ENCODE measurements at places on chromosomes 4 and X.

DNA sequence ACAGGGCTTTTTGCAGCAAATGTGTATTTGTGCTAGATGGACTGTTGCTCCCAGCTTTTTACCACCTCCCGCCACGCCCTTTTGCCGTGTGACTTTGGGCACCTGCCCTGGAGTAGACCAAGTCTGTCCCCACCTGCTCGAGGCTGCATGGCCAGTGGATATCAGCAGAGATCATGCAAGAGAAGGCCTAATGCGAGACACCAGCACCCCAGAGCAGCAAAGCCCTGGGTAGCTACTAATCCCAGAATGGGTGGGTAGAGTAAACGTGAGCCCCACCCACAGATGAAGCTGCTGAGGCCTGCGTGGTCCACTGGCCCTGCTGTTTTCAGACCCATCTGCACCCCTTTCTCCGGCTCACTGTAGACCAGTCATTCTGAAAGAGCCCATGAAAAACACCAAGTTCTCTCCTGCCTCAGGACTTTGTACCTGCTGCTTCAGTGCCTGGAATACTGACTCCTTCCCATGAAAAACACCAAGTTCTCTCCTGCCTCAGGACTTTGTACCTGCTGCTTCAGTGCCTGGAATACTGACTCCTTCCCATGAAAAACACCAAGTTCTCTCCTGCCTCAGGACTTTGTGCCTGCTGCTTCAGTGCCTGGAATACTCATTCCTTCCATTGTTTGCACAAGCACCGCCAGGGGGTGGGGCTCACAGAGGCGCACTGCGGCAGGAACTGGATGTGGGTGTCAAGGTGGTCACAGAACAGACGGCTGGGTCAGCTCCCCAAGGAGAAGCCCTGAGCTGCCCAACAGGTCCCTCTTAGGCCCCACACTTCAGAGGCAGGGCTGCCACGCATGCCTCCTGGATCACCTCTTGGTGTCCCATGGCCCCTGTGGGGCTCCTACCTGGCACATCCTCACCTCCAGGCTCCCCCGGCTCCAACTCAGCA is 5.1 kb upstream of the TNIP2 start:
- DNase-seq = no peak

DNA sequence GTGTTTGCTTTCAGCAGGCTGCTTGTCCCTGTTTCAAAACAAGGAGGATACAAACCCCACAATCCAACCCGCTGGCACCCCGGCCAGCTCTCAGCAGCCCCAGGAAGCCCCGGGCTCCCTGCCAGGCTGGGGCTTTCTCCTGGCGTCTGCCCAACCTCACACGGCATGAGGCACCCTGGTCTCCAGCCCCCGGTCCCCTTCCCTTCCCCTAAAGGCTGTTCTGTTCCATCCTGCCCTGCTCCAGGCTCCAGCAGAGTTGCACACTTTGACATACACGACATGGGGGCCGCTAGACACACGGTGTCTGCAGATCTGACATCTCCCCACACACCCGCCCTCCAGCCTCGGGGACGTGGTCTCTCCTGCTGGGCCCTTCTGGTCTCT is 107.7 kb upstream of the ADRA2C start:
- no peak for DNase-seq

GRCh38 chrX:115018040-115018647 is 728 bp upstream of the IL13RA2 start:
- no peak for DNase-seq

DNA sequence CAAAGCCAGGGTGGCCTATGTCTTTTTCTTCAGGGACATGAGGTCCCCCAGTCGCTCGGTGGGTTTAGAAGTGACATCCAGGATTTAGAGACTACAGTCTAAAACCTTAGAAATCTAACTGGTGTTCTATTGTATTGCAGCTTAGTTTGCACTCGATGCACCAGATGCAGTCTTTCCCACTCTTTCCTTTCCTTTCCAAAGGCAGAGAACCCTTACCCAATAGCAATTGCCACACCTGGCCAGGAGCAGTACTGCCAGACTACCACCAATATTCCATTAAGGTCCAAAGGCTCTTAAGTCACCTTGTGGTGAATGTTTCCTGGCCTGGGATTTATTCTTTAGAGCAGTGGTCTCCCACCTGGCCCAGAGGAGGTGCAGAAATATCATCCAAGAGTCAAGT is 1068.8 kb downstream of the FAM133A start:
- no peak for DNase-seq

DNA sequence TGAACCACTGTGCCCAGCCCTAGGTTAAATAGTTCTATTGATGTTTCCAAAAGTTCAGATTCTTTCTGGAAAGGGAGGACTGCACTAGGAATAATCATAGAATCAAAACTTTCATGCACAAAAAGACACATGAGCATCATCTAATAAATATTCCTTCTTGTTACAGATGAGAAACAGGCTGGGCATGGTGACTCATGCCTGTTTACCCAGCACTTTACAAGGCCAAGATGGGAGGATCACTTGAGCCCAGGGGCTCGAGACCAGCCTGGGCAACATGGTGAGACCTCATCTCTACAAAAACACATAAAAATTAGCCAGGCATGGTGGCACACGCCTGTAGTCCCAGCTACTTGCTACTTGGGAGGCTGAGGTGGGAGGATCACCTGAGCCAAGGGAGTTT is 27.7 kb downstream of the LARP7 start:
- no peak for DNase-seq

DNA sequence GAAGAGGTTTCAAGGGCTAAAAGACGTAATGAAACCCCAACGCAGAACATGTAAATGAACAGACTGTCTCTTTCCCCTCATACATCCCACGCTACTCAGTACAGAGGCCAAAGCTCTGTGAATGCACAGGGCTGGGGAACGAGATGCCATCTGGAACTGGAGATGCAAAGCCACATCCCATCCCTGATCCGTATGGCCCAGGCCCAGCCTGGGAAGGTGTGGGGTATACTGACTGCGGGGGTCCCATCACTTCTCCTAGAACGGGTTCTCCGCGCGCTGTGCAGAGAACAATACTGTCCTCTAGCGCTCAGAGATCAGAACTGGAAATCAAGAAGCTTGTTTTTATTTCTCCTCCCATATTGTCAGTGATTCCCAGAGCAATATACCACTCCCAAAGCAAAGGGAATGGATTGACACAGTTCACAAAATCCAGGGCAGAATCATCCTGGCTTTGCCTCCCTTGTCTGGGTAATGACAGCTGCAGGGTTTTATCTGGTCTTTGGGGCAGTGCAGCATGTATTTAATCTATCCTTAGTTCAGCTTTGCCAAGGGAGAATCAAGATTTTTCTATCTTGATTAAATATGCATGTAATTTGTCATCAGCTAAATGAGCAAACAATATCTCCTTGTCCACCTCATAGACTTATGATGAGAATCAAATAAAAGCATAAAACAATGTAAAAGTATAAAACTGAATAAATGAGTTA is 47.3 kb upstream of the TLR3 start:
- no peak for DNase-seq

DNA sequence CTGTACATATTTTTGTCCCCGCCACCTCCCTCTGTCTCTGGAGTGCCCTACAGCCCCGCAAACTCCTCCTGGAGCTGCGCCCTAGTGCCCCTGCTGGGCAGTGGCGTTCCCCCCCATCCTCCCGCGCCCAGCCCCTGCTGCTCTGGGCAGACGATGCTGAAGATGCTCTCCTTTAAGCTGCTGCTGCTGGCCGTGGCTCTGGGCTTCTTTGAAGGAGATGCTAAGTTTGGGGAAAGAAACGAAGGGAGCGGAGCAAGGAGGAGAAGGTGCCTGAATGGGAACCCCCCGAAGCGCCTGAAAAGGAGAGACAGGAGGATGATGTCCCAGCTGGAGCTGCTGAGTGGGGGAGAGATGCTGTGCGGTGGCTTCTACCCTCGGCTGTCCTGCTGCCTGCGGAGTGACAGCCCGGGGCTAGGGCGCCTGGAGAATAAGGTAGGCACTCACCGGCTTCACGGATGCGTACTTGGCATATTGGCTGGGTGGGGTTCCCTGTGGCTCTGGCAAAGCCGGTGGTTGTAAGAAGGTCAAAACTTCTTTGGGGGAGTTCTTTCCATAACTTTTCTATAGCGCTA is 653 bp downstream of the HHIP start:
- no peak for DNase-seq

DNA sequence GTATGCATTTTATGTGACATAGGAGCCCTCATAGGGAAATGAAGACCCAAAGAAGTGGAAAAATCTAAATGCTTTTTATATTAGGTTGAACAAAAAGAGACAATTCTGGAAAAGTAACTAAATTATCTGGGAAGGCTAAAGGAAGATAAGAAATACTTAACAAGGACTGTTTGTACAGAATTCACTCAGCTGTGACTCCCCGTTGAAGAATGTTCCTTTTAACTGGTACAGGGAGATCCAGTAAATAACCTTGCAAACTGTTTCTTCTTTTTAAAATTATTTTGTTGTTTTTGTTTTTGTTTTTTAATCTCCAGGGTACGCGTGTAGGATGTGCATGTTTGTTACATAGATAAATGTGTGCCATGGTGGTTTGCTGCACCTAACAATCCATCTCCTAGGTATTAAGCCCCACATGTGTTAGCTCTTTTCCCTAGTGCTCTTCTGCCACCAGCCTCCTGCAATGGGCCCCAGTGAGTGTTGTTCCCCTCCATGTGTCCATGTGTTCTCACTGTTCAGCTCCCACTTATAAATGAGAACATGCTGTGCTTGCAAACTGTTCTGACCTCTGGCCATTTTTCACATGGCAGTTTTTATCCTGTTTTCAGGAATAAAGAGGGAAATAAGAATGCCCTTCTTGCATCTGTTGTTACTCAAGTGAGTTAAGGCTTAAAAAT is 81.7 kb downstream of the PWWP3B start:
- no peak for DNase-seq

GRCh38 chr4:73615613-73616012 is 4.6 kb downstream of the RASSF6 start:
- DNase-seq = no peak
